ENCODE measurements at places on chromosomes 13 and 19. TPM values are rescaled to one million over a fixed set of nuclear protein-coding genes. Genes with fewer than 3 reads are reported as not detected.
A peak's percentile ranks its signal among the peaks of the same experiment; 100 is the strongest.

DNA sequence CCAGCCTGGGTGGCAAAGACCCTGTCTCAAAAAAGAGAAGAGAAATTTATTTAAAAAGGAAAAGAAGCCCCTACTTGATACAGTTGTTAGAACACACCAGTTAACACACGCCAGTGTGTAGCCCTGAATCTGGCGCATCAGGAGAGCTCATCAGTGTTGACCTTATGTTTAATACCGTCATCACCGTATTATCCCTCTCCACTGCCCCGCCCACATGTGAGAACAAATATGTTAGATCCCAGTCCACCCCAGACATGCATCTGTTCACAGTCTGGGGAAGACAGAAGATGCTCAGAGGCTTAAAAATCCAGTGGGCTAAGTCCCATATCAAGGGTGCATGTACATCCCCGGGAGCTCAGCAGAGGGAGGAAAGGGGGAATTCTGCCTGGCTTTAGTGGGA lies 155.2 kb downstream of the DPF1 start:
- no peak for DNase-seq

Gene SYT3
- not detected for total RNA-seq

DNA sequence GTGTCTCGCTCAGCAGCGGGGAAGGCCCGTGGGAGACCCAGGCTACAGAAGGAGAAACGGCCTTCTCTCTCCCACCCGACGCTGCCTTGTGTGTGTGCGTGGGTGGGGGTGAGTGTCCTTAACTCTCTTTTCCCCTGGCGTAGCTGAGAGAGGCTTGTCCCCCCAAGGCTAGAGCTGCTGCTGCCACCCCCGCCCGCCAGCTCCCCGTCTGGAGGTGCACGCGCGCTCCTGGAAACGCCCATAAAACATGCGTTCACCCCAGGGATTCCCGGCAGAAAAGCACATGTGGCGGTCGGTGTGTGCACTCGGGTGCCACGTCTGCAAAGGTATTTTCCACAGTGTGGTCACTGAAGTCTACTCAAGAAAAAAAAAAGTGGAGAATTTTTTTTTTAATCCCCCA lies 36.1 kb downstream of the GADD45B start:
- DNase-seq: no peak

Gene SYT5
- 4.9 TPM for total RNA-seq

DNA sequence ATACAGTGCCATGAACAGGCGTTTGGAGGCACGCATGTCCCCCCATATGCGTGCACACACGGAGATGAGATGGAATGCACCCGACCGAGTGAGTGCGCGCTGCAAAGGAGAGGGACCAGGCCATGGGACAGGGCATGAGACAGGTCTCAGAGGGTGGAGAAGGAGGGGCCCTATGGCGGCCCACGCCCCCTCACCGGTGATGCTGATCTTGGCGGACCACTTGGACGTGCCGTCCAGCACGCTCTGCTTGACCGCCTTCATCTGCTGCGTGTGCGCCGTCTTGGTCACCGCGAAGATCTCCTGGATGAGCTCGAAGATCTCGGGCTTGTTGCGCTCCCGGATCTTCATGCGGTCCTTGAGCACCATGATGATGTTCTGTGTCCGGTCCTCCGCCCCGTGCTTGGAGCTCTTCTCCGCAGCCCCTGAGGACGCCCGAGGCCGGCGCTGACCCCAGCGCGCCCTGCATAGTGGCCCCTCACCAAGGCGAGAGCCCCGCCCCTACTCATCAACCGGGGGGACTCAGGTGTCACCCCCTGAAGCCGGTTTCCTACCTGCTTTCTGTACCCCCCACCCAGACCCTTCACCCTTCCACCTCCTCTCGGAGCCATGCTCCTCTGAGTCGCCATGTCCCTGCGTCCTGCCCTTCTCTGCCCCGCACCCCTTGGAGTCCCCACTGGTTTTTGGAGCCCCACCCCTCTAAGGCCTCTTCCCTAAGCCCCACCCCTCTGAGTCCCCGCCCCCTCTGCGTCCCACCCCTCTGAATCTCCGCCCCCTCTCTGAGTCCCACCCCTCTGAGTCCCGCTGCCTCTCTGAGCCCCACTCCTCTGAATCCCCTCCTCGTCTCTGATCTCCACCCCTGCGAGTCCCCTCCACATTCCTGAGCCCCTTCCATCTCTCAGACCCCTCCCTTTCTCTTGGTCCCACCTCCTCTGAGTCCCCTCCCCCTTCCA lies 40.8 kb downstream of the UNC13A start:
- no peak for DNase-seq

DNA sequence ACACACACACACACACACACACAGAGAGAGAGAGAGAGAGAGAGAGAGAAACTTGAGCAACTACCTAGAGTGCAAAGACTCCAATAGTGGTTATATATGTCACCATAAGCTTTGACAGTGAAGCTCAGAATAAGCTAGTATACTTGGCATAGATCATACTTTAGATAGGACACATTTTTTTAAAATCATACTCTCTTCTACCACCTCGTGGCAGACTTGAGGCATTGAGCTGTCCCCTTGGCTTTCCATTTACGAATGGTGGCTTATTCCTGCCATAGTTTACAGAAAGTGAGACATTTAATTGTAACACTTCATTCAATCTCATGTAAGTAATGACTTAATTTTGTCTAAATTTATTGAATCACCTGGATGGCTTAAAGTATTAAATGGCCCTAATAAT lies 108.2 kb downstream of the EDNRB start:
- DNase-seq: peak; percentile 6

Gene ZNF723
- not detected for total RNA-seq

DNA sequence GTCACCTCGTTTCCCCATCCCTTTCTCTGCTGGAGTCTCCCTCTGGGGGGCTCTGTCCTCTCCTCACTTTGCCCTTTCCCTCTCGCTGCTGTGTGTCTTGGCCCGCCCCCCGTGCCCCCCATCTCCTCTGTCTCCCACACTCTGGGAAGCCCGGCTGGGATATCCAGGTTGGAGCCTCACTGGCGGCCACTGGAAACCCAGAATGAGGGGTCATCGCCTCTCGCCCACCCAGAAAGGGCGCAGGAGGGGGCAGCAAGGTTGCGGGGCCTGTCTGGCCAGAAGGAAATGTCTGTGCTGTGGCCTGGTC lies 15.6 kb downstream of the CCDC97 start:
- no peak for DNase-seq

DNA sequence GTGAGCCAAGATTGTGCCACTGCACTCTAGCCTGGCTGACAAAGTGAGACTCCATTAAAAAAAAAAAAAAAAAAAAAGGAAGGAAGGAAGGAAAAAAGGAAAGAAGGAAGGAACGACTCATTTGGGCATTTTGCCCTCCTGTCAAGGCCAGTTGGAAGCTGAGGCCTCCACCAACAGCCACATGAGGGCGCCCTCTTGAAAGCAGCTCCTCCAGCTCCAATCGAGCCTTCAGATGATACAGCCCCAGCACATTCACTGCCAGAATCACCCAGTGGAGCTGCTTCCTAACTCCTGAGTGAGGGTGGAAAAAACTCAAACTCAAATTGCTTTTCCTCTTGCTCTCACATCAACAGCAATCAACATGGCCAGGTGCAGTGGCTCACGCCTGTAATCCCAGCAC lies 40.9 kb downstream of the GNG7 start:
- no peak for DNase-seq

GRCh38 chr13:28077231-28077630 lies 23.1 kb downstream of the FLT3 start:
- DNase-seq: no peak

- no peak for DNase-seq
Measured at GRCh38 chr13:73025217-73026012, 33.4 kb upstream of the KLF5 start.

- no peak for DNase-seq
Measured at GRCh38 chr13:24688950-24689349, 8.7 kb downstream of the ATP12A start.

GRCh38 chr19:18119013-18119716 lies 21.6 kb downstream of the MAST3 start:
- DNase-seq: peak; percentile 82

GRCh38 chr13:91361755-91362271 lies 14.3 kb downstream of the MIR17HG start:
- DNase-seq: no peak

Gene PSG2
- not detected for total RNA-seq

- DNase-seq: peak; percentile 37
Measured at GRCh38 chr13:88622362-88622973, 951.3 kb downstream of the SLITRK5 start.

- DNase-seq: peak; percentile 76
Measured at GRCh38 chr19:10510301-10510802, 6.9 kb downstream of the S1PR5 start.

- DNase-seq: no peak
Measured at GRCh38 chr19:29566496-29567054, 39.5 kb upstream of the POP4 start.

GRCh38 chr19:54160182-54160811 lies 776 bp upstream of the LENG1 start:
- DNase-seq: no peak

GRCh38 chr19:35562336-35562735 lies 1.1 kb downstream of the ATP4A start:
- no peak for DNase-seq

Gene LRRC25
- 12.0 TPM for total RNA-seq

DNA sequence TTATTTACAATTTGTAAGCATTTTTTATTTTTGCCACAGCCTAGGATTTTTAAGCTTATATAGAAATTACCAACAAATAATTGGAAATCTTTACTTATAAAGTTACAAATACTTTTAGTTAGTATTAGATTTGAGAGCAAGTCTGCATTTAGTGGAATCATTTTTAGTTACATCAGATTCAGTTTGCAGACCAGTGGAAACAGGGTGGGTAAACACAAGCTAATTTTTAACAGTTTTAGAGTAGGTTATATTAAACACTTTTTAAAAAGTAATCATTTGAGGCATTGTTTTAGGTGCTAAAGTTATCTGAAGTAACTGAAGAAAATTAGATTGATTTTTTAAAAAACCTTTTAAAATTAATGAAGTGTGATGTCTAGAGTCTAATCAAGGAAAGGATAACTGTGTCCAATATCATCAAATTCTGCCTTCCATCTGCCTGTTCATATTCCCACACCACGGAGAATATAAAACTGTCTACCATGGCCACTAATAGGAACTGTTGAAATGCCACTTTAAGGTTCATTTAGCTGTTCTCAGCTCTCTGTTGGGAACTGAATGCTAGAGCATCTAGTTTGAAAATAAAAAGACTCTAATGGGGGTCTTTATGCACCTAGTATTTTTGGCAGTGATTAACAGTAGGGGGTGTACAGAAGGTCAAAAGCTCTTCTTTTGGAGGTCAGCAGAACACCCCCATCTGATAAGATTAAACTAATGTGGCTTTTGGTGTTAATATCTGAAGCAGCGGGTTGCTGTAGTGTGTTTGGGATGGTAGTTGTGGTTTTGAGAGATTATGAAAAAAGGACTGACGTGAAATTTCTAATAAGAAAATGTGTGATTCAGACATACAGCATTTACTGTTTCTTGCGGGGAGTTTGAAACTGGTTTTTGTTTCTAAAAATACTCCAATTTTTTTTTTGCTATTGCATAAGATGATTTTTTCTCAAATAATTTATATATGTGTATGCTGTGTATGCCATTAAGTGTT lies 66.5 kb downstream of the NDFIP2 start:
- DNase-seq: no peak

- DNase-seq: no peak
Measured at GRCh38 chr13:65595916-65596315, 1634.2 kb downstream of the PCDH9 start.

- no peak for DNase-seq
Measured at GRCh38 chr13:48818495-48819356, 157.0 kb upstream of the FNDC3A start.

- no peak for DNase-seq
Measured at GRCh38 chr13:30721936-30722335, 13.4 kb upstream of the ALOX5AP start.

DNA sequence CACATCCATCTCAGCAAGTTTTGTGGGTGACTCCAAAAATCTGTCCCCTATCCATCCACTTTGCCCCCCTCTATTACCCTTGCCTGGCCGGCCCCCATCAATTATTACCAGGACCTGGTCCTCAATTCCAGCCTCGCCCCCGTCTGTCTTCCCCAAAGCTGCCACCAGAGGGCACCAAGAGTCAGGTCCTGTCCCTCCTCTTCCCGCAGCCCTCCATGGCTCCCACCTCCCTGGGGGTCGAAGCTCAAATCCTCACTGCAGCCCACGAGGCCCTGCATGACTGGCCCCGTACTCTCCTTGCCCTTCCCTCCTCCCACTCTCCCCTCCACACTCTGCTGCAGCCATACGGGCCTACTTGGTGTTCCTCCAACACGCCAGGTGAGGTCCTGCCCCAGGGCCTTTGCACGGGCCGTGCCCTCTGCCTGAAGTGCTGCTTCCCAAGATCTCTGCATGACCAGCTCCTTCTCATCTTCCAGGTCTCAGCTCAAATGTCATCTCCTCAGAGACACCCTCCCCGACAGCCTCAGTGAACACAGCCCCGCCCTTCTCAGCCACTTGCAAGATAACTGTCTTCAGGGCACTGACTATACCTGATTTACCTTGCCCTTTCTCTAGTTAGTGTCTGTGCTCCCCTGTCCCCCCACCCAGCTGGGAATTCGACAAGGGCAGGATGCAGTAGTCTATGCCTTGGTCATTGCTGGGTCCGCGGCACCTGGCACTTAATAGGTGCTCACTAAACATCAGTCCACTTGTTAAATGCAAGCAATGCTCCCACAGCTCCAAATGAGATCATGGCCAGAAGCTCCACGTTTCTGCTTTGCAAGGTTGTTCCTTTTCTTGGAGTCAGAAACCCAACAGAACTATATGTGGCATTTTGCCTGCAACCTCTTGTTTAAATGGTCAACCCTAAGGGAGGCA lies 16.8 kb upstream of the SEMA6B start:
- DNase-seq: peak; percentile 77

- no peak for DNase-seq
Measured at GRCh38 chr13:43650882-43651281, 135.9 kb downstream of the ENOX1 start.

Gene ZNF492
- total RNA-seq: not detected

DNA sequence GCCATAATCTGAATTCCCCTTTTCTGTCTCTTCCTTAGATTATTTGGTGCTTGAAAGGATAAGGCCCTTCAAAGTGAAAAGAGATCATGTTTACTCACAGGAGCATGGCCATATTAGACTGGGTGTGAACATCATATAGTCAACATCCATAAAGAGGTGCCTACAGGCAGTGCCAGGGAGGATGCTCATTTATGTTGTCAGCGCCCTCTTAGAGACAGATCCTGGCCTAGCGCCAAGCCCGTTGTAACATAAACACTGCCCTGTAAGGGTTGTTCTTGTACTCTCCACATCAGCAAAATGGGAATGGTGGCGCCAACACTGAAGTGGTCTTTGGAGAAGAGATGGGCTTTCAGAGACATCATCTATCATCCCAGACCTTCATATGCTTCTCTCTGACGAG lies 16.1 kb downstream of the PCDH8 start:
- no peak for DNase-seq

Gene MATK
- total RNA-seq: 317 TPM

DNA sequence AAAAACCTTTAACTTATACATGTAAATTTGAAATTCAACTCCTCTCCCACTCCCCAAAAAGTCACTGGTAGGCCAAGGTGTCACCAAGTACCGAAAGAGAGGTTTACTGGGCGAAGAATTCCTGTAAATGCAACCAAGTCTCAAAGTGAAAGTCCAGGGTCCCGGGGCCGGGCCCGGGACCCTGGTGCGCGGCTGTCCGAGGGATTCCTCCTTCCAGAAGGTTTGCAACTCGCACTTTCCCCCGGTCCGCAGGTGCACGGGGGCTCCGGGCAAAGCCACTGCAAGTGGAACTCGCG lies 1.1 kb downstream of the STK24 start:
- DNase-seq: no peak

Gene PLIN4
- not detected for total RNA-seq

Data from natural killer cell (primary cell).